Amniotic epithelial cell (primary cell): ENCODE measurements at places on chromosomes 3 and 15.

GRCh38 chr3:42497009-42497731 lies 5.3 kb upstream of the VIPR1 start:
- peak; percentile 21 for DNase-seq

DNA sequence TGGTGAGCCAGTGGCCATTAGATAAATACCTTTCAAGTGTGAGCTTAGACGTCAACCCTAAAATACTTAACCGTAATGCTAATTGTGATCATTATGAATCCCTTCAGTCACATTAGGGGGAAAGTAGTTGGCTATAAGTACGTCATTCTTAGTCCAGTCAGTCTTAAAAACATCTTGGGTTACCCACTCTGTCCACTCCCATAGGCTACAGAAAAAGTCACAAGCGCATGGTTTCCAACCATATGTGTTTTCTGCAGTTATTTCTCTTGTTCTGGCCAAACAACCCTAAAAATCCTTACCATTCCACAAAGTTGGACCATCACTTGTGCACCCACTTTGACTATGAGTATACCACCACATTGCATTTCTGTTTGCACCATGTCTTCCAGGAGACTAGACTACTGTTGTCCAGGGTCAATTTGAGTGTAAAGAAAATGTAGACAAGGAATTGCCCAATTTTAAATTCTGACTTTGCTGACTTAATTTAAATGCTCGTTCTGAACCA lies 3.3 kb downstream of the RPL15 start:
- DNase-seq, result no peak

- no peak for DNase-seq
Observed at GRCh38 chr3:30728143-30728542, 121.7 kb downstream of the TGFBR2 start.

DNA sequence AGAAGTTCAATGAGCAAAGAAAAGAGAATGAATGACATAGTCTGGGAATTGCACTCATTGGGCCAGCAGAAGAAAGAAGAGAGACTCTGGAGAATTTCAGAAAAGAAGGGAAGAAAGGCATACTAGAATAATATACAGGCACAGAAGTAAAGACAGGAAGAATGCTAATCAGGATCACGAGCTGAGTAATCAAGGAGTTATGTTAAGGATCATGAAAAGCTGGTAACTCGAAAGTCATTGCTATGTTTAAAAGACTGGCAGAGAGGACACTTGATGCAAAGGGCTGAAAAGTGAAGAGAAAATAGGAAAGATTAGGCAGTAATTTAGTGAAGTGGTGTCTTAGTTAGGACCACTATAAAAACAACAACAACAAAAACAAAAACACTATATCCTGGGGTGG lies 284.1 kb downstream of the ZBBX start:
- DNase-seq, result peak; percentile 6

- no peak for DNase-seq
Observed at GRCh38 chr3:70010346-70010745, 10.8 kb downstream of the SAMMSON start.
